ENCODE measurements at places on chromosomes 7 and 10. TPM values are rescaled to one million over a fixed set of nuclear protein-coding genes. Genes with fewer than 3 reads are reported as not detected.

- DNase-seq: no peak
Measured at GRCh38 chr7:55574051-55574717, 1.9 kb upstream of the VOPP1 start.

DNA sequence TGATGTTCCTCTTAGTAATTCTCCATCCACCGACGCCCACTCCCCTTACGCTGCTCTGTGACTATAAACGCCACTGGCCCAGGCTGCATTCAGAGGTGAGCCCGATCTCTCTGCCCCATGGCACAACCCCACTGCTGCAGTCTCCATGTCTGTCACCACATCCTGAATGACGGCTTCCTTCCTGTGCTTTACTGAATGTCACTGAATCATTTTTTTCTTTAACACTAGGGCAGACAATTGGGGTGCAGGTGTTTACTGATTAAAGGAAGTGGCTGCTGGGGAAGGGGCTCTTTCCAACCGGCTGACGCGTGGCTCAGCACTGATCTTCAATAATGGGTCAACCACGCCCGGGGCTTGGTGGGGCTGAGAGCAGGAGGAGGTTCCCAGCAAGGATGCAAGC lies 208.3 kb downstream of the USP6NL start:
- DNase-seq: no peak

DNA sequence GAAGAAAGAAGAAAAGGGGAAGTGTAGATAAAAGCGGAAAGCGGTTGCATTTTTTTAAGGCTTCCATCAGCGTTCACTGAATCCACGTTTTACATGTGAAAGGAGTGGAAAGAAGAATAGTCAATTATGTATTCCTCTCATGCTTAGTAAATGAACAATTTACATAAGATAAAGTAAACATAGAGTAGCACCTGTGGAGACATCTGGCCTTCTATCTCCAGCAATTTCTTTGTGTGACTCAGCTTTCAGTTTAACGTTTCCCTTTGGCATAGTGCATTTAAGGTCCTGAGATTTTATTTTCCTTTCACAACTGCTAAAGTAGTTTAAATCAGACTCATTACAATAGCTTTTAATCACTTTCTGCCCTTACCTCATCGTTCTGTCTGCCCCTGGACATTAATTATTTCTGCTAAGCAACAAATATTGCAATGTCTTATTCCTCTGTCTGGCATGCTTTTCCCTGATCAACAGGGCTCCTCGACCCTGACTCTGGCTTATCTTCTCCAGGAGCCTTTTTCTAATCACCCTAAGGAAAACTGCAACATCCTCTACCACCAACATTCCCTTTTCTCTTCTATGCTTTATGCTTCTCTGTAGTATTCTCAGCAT lies 383.5 kb upstream of the VWC2 start:
- no peak for DNase-seq

DNA sequence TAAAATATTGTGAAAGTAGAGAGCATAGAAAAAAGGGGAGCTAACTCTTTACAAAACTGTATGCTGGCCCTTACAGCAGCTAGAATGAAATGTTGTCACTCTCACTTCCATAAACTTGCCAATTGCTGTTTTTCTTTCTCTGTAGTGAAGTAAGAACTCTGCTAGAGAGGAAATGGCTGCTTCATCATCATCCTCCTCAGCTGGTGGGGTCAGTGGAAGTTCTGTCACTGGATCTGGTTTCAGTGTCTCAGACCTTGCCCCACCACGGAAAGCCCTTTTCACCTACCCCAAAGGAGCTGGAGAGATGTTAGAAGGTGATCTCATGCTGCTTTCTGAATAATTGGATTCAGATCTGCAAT lies 7.6 kb upstream of the ASCC1 start:
- DNase-seq: no peak

GRCh38 chr7:47195641-47196040 lies 386.3 kb downstream of the TNS3 start:
- DNase-seq: no peak

DNA sequence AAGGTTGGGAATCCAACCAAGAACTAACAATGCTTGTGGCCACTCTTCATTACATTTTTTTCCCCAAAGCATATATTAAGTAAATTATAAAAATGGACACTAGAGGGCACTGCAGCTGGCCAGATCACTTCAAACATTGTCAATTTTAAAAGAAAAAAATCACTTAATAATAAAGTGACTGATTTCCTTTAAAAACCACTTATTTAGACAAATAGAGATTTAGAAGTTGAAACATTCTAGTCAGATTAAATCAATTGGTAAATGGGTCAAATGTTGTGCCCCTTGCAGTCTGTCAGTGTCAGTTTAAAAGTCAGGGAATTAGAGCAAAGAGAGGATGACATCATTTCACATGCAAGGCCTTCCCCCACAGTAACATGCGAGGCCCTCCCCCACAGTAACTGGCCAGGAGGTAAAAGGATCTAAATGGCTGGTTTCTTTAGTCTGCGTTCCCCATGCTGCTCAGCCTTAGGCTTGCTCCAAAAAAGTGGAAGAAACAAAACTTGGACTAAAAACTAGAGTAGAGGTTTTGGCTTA lies 177.9 kb downstream of the SKAP2 start:
- DNase-seq: no peak

DNA sequence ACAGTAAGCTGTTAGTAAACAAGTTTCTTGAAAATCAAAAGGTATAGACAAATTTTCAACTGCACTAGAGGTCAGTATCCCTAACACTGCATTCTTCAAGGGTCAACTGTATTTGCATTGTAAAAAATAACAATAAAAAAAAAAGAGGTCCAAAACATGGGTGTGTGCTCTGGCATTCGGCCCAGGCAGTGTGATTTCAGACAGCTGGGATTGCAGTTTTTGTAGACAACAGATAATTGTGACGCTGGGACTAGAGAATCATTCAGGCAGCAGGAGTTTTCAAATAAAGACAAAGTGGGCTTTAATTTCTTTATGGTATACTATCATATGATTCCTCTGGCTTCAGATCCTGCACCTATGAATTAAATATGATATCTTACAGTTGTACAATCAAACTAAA lies 543.2 kb upstream of the SEMA3D start:
- DNase-seq: no peak

GRCh38 chr7:104231054-104232046 lies 23.5 kb upstream of the ORC5 start:
- peak; percentile 34 for DNase-seq

- peak; percentile 91 for DNase-seq
Measured at GRCh38 chr10:62583876-62584615, 209.9 kb downstream of the ZNF365 start.

ZNF138 gene
- 6.9 TPM for total RNA-seq

IMMP2L gene
- total RNA-seq: 16.2 TPM

IGF2BP3 gene
- total RNA-seq: 220 TPM

SYPL1 gene
- 45.3 TPM for total RNA-seq

SPDYE18 gene
- not detected for total RNA-seq

All from SJSA1 (cell line).